Omental fat pad (tissue), 4 donors: ENCODE measurements at places on chromosomes 16 and 17. TPM values are rescaled to one million over a fixed set of nuclear protein-coding genes. Genes with fewer than 3 reads are reported as not detected.

DNA sequence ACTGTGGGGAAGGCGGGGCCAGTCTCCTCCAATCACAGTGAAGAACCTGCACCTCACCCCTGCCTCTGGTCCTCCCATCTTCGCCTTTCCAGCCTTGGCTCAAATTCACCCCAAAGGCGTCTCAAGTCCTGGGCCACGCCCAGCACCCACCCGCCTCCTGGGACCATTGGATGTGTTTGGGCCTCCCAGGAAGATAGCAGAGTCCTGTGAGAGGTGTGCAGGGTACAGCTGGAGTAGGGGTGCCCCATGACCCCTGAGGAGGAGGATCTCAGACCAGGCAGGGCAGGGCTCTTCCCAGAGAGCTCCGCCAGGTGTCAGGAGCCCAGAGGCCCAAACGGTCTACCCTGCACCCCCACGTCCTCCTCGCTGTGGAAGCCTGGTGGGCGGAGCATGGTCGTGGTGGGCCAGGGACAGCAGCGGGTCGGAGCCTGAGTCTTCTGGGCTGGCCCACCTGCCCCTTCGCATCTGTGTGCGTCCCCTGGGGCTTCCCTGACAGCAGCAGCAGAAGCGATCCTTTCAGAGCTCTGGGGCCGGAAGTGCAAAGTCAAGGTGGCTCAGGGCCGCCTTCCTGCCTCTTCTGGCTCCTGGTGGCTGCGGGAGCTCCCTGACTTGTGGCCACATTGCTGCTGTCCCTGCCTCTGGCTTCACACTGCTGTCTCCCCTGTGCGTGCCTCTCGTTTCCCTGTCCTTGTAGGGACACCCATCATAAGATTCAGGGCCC, 34.9 kb upstream of the ZNF469 start:
- DNase-seq = no peak

DNA sequence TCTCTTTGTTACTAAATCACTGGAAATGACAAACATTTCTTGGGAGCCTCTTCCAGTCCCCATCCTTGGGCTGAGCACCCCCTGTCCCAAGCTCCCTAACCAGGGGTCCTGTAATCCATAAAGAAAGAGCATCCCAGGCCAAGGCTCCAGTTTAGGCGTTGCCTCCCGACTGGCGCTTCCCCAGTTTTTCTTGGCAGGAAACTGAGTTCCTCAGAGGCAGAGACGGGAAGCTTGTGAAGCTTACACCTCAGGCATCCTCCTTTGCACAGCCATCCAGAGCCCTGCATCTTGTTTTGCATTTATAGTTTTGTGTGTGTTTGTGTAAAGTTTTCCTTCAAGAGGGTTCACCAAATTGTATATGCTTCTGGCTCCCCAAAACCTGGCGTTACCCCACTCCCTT, 7.1 kb downstream of the COPZ2 start:
- no peak for DNase-seq

- DNase-seq = no peak
Observed at GRCh38 chr17:33942414-33942813, 312.7 kb upstream of the CCL2 start.

DNA sequence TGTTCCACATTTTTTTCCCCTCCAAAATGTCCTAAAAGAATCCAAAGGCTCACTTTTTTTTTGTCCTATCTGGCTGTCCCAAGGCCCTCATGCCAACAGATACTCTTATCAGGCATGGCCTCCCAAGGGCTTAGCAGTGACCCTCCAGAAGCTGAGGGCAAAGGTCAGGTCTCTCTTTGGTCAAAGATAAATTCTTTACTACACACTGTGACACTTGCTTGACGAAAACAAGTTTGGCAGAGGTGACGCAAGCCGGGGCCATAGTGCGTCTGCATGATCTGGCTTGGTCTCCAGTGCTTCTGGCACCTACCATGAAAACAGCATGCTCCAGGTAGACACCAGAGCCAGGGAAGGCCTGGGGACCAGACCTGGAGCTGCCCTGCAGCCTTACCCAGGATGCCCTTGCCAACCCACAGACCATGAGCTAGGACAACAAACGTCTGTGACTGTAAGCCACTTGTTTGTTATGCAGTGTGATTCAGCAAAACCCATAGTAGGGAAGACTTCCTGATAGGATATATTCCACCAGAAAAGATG, 48.5 kb upstream of the IRF8 start:
- DNase-seq = no peak

- no peak for DNase-seq
Observed at GRCh38 chr17:19448341-19449268, 37.6 kb downstream of the RNF112 start.

- DNase-seq = no peak
Observed at GRCh38 chr16:10896723-10897122, 19.7 kb downstream of the CIITA start.

The PRSS27 gene
- total RNA-seq = 1.1 TPM

The NGFR gene
- total RNA-seq = 6.5 TPM

DNA sequence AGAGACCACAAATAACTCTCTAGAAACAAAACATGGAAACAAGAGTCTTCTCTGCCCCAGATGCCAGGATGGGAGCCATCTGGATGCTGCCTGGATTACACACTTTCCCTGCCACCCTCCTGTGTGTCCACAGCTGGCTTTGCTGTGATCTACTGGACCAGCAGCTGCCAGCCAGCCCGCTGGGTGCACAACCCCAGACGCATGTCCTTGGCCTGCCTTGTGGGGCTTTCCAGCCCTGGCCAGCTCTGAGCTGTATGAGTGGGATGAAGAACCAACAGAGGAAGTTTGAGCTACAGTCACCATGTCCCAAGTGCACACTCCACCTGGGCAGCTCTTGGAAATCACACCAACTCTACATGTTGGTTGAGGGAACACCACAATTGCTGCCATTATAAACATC, 57.0 kb upstream of the TNRC6C start:
- DNase-seq = no peak

- DNase-seq = no peak
Observed at GRCh38 chr16:23082161-23082788, 67.0 kb downstream of the USP31 start.

GRCh38 chr16:86418981-86419380, 91.3 kb upstream of the FOXF1 start:
- no peak for DNase-seq

The PLEKHG4 gene
- total RNA-seq = 11.7 TPM

The ARL5C gene
- total RNA-seq = not detected

- DNase-seq = no peak
Observed at GRCh38 chr17:63987221-63988126, 10.7 kb upstream of the PRR29 start.

GRCh38 chr17:57578608-57579225, 166.4 kb downstream of the CCDC182 start:
- no peak for DNase-seq

DNA sequence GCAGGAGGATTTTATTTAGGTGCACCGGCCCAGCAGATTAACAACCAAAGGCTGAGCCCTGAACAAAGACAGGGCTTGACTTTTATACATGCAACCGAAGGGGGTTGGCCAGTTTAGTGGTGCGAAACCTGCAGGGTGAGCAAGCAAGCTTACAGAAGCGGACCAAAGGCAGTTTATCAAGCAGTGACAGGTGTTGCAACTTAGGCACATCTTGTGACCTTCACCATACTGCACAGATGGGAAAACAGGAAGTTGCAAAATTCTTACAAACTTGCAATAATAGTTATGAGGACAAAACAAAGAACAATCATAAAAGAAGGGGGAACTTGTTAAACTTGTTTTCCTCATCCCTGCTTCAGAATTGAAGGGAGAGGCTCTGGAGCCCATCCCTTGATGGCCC, 1265.1 kb downstream of the CDH8 start:
- DNase-seq = no peak
